Cortex of kidney (tissue), 1 donor: ENCODE measurements at places on chromosomes 2 and 18.

GRCh38 chr2:42799881-42800280 lies 7.5 kb upstream of the HAAO start:
- no peak for DNase-seq

- no peak for DNase-seq
Measured at GRCh38 chr2:148756292-148756975, 111.9 kb downstream of the EPC2 start.

- no peak for DNase-seq
Measured at GRCh38 chr2:44705356-44705755, 236.1 kb upstream of the SIX3 start.

GRCh38 chr2:186460465-186460864 lies 25.6 kb upstream of the ZC3H15 start:
- DNase-seq, result no peak

DNA sequence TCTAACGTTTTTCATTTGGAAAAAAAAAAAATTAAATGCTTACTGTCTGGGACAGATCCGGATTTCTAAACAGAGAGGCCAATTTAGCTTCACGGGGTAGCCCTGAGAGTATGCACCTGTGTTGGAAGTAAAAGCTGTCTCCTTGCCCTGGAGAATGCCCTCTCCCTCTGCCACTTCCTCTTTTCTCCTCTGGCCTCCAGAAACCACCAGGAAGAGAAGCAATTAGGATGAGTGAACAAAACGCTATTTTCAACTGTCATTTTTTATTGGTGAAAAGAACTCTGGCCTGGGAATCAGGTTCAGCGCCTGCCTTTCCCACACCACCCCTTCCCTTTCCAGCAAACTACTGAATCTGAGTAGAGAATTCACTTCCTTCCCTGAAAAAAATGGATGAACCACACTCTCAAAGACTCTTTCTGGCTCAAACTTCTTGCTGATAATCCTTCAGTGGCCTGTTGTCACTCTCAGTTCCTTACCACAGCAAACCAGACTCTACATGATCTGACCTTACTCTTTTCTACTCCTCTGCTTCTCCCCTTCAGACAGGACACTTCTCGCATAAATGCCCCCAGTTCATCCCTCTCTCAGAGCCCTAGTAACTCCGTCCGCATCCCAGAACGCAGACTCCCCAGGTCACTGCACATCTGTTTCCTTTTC lies 29.8 kb downstream of the KLF7 start:
- no peak for DNase-seq

DNA sequence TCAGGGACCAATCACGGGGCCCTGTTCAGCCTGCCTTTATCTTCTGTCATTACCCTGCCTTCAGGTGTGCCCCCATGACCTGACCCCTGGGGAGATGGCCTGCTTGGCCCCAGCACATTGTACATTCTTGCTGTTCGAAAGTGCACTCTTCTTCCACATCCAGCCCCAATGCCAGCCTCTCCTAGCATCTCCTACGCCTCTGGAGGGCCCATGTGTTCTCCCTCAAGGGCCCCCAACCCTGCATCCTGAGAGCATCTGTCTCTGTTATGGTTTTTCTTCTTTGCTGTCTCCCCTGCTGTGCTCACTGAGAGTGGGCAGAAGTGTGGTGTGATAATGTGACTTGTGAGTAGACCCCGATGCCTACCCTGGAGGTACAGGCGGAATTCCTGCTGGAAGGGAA lies 41.5 kb upstream of the OTOS start:
- no peak for DNase-seq

- no peak for DNase-seq
Measured at GRCh38 chr2:98869870-98870269, 66.2 kb downstream of the CRACDL start.

- DNase-seq, result no peak
Measured at GRCh38 chr2:32011485-32011960, 715 bp upstream of the MEMO1 start.

DNA sequence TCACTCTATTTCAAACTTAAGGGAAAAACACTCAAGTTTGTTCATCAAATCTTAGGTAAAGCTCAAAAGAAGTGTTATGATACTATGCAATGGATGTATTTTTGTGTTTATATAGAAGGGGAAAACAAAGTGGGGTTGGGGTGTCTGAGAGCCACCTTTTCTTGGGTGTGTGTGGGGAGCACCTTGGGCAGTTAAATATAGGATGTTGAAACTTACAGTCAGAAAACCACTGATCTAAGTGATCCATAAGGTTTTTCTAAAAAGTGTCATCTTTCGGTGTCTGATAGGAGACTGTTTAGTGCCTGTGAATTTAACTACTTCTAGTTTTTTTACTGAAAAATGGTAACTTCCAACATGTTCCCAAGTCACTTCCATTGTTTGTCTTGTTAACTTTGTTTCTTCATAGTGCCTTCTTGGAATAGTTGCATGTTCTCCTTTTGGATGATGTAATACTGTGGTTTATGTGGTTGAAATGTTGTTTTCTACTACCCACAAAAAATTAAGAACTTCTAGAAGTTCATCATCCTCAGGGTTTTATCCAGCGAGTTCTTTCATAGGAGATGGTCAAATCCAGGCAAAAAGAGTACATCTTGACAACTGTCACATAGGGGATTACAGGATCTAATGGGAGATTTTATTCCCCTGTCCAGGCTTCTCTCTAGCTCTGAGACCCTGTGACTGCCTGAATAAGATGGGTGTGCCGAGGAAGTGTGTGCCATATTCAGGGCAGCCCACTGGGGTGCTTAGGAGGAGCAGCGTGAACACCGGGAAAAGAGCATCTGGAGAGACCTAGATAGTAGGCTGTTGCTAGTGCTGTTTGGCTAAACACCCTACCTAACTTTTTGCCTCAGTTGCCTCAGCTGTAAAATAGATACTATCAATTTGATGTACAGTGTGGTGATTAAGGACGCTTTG lies 46.2 kb downstream of the CAB39 start:
- no peak for DNase-seq

GRCh38 chr2:232234922-232235615 lies 143.5 kb upstream of the ALPP start:
- DNase-seq, result no peak

DNA sequence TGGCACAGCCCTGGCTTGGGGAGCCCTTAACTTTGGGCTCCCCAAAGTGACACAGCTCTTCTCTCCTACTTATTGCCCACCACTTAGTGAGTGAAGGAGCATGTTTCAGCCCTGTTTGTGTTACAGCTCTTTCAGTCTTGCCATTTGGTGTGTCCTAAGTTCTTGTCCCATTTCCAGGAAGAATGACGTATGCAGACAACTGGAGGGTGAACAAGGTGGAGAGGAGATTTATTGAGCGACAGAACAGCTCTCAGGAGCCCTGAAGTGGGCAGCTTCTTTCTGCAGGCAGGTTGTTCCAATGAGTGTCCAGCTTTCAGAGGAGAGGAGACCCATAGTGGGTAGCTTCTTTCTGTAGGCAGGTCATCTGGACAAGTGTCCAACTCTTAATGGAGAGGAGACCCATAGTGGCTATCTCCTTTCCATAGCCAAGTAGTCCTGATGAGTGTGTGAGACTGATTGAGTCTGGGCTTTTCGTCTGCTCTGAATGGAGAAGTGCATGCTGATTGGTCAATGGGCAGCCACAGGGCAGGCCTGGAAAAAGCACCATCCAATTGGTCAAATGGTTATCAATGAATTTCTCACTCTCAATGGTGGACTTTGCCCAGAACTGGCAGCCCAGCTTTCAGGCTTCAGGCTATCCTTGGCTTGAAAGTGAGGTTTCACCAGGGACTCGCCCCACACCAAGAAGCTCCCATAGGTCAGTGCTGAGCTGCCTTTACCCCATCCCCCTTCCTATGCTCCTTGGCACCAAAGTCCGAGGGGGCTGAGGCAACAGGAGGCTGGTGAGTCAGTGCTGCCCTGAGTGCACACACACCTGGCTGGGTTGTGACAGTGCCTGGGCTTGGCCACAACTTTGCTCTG lies 688.2 kb downstream of the NYAP2 start:
- DNase-seq, result no peak

DNA sequence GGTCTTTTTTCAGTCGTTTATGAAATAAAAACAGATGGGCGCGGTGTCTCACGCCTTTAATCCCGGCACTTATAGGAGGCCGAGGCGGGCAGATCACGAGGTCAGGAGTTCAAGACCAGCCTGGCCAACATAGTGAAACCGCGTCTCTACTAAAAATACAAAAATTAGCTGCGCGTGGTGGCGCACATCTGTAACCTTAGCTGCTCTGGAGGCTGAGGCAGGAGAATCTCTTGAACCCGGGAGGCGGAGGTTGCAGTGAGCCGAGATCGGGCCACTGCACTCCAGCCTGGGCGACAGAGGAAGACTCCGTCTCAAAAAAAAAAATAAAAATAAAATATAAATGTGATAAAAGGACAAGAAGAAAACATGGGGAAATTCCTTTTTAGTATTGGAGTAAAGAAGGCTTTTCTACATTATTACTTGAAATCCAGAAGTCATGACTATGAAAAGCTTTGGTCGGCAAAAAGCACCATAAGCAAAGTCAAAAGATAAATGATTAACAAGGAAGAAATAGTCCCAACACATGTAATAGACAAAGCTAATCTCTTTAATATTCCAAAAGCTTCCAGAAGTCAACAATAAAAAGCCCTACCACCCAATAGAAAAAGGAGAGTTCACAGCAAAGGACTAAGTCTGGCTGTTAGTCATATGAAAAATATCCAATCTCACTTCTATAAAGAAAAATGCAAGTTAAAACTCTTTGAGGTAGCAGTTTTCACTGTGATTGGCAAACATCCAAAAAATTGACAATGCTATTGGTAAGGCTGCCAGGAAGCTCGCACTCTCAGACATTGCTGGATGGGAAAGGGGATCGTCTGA lies 1.4 kb upstream of the FAM168B start:
- no peak for DNase-seq
